ENCODE measurements at places on chromosomes 11 and 22. TPM values are rescaled to one million over a fixed set of nuclear protein-coding genes. Genes with fewer than 3 reads are reported as not detected.

The KCNK4 gene
- not detected for total RNA-seq

The TRPM5 gene
- total RNA-seq: not detected

The GRAP2 gene
- total RNA-seq: 29.4 TPM

The PLA2G3 gene
- not detected for total RNA-seq

The KCNQ1 gene
- total RNA-seq: 10.6 TPM

The APOL5 gene
- total RNA-seq: not detected

The CARNS1 gene
- total RNA-seq: 2.0 TPM

The TIMP3 gene
- total RNA-seq: not detected

The NNMT gene
- total RNA-seq: not detected

The CASP1 gene
- 23.8 TPM for total RNA-seq

The TRIM49 gene
- total RNA-seq: not detected

The TCN1 gene
- total RNA-seq: not detected

The FREY1 gene
- total RNA-seq: 0.32 TPM

The C1QTNF5 gene
- not detected for total RNA-seq

The FOLH1 gene
- not detected for total RNA-seq

The OPCML gene
- total RNA-seq: not detected

The SLC15A3 gene
- total RNA-seq: 5.6 TPM

The TSSK2 gene
- not detected for total RNA-seq

The DRD4 gene
- 1.0 TPM for total RNA-seq

The HPX gene
- 0.64 TPM for total RNA-seq

The SUSD2 gene
- 0.22 TPM for total RNA-seq

The SCUBE2 gene
- 0.31 TPM for total RNA-seq

The OR10D3 gene
- not detected for total RNA-seq

The TPBGL gene
- total RNA-seq: not detected

The CNIH2 gene
- 1.2 TPM for total RNA-seq

The PKDREJ gene
- total RNA-seq: not detected

The RFPL1 gene
- total RNA-seq: not detected

The LRRN4CL gene
- total RNA-seq: 0.10 TPM

The SGSM1 gene
- 0.12 TPM for total RNA-seq

The SLC22A12 gene
- total RNA-seq: not detected

The TMPRSS13 gene
- 0.21 TPM for total RNA-seq

The KRTAP5-9 gene
- total RNA-seq: not detected

The MFNG gene
- 83.1 TPM for total RNA-seq

The C11orf97 gene
- total RNA-seq: not detected

The MMP12 gene
- not detected for total RNA-seq

The DYNC2H1 gene
- 2.8 TPM for total RNA-seq

The DDX25 gene
- not detected for total RNA-seq

Data from activated naive CD4-positive, alpha-beta T cell treated with anti-CD3 and anti-CD28 coated beads for 36 hours (primary cell).